H9 (cell line): ENCODE measurements at places on chromosomes 7 and 10. TPM values are rescaled to one million over a fixed set of nuclear protein-coding genes. Genes with fewer than 3 reads are reported as not detected.
A peak's percentile ranks its signal among the peaks of the same experiment; 100 is the strongest.

DNA sequence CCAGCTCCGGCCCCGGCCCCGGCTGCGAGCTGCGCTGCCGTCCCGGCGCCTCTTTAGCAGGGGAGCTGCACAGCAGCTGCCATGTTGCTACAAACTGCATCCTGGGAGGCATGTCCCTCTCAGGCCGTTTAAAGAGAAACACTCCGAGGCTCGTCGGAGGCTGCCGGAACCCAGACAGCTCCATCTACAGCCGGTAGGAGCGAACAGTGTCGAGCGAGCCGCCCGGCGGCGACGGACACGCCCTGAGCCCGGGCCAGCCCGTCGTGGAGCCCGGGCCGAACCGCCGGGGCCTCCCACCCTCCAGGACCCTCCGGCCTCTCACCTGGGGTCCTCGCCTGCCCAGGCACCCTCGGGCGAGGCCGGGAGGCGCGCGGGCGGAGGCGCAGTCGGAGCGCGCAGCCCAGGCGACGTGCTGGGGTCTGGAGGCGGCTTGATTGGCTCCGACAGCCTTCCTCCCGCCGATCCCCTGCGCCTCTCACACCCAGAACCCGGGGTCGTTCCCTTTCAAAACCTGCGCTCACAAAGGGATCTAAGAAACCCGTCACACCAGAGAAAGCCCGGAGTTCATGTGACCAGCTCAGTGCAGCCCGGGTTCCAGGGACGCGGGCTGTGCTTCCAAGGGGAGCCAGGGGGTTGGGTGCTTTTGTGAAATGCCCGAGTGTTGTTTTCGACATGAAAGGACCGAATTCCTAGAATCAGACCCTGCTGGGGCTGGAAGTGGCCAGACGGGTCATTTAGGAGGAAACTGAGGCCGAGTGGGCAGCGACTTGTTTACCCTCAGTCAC lies at the start of gene ZNF777:
Gene ZNF777, minus strand, starts transcription at position 570 of the 785 bp plus-strand sequence. CDS start 5,040 bp downstream, outside the sequence.
- DNase-seq = peak; percentile 80

DNA sequence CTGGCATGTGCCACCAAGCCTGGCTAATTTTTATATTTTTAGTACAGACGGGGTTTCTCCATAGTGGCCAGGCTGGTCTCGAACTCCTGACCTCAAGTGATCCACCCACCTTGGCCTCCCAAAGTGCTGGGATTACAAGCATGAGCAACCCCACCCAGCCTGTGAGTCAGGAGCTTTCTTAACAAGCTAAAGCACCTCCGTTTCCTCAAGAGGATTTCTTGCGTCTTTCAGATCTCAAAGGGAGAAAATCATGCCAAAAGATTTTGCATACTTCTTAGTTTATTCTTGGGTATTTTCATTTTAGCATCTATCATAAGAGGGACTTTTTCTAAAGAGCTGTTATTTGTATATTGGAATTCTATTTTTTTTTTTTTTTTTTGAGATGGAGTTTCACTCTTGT lies 47.9 kb upstream of the FOXK1 start:
- DNase-seq = no peak

DNA sequence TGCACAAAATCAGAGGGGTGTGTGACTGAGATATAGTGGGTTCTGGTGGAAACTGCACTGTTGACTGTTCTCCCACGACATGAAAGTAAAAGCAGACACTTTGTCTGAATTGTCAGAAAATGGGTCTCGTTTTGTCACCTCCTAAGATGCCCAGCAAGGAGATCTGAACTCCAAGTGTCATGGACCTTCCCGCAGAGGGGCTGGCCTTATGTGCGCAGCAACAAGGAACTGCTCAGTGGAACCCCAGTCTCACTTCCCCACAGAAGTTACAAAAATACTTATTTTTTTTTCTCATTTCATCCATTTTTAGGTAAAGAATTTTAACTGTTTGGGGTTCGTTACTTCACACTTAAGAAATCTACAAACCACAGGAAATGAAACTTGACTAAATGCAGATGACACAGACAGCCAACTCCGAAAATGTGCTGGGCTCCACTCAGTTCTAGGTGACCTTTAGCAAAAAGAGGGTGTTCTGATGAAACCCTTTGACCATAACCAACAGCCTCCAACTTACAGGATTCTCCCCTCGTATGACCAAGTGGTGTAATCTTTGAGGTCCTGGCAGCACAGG lies 115.0 kb downstream of the FAM107B start:
- no peak for DNase-seq

DNA sequence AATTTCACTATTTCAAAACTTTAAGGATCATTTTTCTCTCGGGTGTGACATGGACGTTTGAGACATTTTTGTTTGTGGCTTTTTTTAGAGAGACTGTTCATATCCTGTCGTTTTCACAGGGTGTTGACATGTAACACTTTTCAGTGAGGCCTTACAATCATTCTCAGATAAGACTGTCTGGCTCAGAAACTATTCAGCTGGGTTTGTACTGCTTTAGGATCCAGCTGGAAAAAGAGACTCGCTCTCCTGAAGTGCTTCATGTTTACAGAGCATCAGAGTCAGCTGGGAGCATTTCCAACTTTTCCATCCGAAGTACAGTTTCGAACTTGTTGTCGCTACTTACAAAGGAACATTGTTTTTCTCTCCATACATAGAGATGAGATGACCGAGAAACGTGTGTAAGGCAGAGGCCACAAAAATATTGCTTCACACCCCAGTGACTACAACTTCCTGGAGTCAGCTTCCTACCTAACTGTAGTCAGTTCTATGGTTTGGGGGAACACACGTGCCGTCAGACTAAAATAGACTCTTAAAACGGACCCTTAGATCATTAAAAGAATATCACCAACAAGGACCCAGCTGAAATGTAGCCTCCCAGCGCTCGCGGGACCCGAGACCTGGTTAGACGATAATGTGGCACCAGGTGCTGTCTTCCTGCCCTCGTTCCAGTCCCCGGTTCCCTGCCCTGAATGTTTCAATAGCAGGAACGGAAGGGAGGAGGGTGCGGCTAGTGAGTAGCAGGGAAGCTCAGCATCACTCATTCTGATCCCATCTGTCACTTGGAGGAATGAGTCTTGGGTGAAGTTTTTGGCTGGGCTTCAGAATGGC lies 78.0 kb downstream of the MKI67 start:
- no peak for DNase-seq

GRCh38 chr10:103661198-103661950 lies 167.9 kb downstream of the NEURL1 start:
- peak; percentile 86 for DNase-seq

Gene OIT3
- not detected in 2 replicates for total RNA-seq

Gene ASZ1
- total RNA-seq = not detected in 2 replicates

GRCh38 chr7:2571409-2571808 lies 12.6 kb downstream of the IQCE start:
- no peak for DNase-seq

GRCh38 chr10:113425008-113425407 lies 127.8 kb upstream of the HABP2 start:
- DNase-seq = no peak

DNA sequence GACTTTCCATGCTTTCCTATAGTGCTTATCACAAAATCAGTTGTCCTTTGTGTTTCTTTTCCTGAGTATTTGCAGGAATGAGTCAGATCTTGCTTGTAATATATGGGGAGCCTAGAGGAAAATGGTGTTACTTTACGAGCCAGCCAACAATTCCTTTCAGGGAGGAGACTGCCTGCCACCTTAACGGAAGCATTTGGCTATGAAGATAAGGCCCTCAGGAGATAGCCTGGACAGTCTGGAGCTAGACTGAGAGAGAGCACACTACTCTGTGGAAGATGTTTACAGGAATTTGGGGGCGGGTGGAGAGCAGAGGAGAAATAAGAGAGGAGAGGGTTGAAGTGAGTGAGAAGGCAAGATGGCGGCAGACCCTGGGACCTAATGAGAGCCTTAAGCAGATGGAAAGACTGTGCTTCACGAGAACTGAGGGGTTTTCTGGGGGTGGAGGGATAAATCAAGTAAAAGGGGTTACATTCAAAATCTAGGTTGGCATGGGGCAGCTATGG lies 126.3 kb downstream of the SNX10 start:
- no peak for DNase-seq

- DNase-seq = no peak
These were observed 595.9 kb downstream of the DNAJB6 start for GRCh38 chr7:157932498-157933218.

- DNase-seq = no peak
These were observed 150.8 kb downstream of the ARID5B start for GRCh38 chr10:62052276-62052675.

DNA sequence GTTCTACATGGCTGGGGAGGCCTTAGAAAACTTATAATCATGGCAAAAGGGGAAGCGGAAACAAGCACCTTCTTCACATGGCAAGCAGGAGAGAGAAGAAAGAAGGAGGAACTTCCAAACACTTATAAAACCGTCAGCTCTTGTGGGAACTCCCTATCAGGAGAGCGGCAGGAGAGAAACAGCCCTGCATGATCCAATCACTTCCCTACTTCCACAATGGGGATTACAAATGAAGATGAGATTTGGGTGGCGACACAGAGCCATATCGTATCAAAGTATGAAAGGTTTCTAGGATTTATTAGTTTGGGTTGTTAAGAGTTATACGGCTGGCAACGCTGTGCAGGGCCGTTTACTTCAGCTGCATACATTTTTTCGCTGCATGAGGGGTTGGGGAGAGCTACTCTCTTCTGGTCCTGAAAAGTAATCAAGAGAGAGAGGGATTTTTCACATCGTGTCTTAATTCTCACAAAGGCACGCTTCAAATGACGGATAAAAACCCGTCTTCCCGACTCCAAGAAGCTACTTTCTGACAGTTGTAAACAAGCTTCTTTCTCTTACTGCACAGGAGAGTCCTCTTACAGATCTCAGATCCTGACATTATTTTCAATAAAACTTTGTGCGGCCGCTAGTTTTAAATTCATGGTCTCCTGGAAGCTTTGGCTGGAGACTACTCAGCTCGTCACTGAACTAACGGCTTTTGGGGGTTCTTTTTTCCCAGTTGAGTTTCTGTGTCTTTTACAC lies 751 bp upstream of the GTPBP10 start:
- DNase-seq = no peak

Gene SPAG6
- 0.24 and 0.29 TPM in 2 replicates for total RNA-seq

GRCh38 chr7:116101704-116102103 lies 71.1 kb upstream of the TFEC start:
- DNase-seq = no peak

DNA sequence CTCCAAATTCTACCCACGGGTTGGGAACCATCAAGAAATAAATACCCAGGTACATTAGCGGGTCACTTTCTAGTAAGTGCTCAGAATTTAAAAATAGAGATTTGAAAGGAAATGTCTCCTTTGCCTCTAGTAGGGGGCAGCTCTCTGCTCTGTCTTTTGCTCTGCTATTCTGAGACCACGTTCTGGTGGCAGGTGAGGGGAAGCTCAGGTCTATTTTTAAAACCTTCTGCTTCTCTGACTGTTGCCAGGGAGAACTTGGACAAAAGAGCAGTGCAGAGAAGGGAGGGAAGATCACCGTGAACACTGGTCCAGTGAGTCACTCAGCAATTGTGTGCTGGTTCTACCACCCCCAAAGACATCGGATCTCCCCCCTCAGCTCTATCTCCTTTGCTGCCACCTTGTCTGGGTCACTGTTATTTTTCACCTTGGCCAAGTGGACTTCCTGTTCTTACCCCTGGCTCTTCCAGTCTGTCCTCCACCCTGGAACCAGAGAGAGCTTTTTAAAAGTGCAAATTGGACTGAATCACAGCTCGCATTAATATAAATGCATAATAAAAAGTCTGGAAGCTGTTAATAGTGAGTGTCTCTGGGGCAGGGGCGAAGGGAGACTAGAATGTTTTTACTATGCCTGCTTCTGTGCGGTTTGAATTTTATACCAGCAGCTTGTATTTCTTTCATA lies 72.4 kb upstream of the LOXL4 start:
- no peak for DNase-seq

DNA sequence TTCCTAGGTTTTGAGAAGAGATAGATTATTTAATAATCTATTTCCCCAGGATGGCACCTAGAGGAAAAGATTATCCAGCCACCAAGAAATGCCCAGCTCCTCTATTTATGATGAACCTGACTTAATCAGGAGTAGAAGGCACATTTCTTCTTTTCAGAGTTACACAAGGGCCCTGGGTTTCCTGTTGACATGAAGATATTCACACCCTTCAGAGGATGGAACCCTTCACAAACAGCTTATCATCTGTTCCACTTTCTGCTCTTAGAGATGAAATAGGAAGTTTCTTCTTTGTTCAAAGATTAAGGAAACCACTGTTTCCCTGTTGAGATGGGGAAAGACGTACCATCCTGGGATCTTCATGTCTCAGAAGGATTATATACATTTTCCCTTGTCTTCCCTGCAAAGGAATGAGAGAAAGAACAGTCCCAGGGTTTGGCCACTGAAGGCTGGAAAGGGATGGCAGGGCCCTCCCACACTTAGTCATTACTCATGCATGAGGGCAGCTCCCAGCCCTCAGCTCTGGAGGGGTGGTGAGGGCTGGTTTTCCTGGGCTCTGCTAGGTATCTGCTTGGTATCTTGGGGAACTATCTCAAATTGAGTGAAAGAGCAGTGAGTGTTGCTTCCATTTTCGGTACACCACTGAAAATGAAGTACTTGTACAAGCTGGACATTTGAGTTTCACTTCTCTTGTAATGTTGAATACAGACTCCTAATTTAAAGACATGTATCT lies 64.0 kb downstream of the MTPAP start:
- no peak for DNase-seq

Gene FAM25A
- not detected in 2 replicates for total RNA-seq

Gene TMEM225B
- total RNA-seq = 0.44 TPM in 1 of 2 replicates, not detected in the other

GRCh38 chr10:95260909-95261552 lies 29.8 kb downstream of the PDLIM1 start:
- no peak for DNase-seq

DNA sequence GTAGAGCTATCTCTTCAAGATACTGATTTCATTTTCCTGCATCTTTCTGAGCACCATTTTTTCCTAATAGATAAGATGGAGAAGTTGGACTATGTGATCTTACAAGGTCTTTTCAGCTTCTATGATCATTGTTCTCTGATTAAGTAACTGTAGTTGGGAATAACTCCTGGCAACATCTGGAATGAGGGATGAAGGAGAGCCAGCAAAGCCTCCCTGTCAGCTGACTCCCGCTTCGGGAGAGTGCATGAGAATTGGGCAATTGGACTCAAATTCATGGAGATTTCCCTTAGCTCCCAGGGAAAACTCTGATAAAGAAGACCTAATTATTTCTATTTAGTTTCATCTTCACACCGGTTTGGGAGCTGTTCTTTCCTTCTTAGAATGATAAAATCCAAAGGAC lies 146.1 kb downstream of the CCDC71L start:
- no peak for DNase-seq

DNA sequence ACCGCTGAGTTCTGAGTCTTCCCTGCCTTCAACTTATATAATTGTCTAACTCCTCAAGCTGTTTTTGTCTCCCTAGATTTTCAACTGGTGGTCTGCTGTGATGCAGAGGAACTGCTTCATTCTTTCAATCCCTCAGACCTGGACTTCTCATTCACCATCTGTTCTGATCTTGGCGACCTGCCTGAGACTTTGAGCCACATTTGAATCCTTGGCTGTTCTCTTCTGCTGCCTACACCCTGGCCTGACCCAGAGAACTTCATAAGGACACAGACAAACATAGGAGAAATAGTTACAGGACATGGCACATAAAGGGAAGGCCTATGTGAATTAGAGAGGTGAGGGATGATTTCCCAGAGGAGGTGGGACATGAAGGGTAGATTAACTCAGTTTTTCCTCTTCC lies 326.7 kb downstream of the PTEN start:
- DNase-seq = no peak

- no peak for DNase-seq
These were observed 56.3 kb downstream of the ZMIZ1 start for GRCh38 chr10:79125092-79125491.
